Naive thymus-derived CD4-positive, alpha-beta T cell (primary cell): ENCODE measurements at places on chromosomes 5 and 9. TPM values are rescaled to one million over a fixed set of nuclear protein-coding genes. Genes with fewer than 3 reads are reported as not detected.

- no peak for DNase-seq
These were observed 735.6 kb upstream of the RIOK2 start for GRCh38 chr5:97918620-97919019.

- no peak for DNase-seq
These were observed 127.1 kb downstream of the DAB2IP start for GRCh38 chr9:121778252-121779225.

CD74 gene
- total RNA-seq, result 153 TPM

DNA sequence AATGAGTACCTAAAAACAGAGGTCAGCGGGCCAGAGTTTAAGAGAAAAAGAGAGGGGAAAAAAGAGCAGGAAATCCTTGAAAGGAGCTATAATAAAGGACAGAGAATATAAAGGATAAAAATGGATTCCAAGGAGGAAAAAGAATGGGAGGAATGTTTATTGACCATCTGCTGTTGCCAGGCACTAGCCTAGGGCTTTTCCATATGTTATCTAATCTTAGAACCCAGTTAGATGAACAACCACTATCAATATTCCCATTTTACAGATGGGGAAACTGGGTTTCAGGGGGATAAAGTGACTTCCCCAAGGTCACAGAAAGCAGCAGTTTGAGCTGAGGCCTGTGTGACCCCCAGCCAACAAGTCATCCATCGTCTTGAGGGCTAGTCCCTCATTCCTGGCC is 232.5 kb downstream of the NR3C1 start:
- no peak for DNase-seq

DNA sequence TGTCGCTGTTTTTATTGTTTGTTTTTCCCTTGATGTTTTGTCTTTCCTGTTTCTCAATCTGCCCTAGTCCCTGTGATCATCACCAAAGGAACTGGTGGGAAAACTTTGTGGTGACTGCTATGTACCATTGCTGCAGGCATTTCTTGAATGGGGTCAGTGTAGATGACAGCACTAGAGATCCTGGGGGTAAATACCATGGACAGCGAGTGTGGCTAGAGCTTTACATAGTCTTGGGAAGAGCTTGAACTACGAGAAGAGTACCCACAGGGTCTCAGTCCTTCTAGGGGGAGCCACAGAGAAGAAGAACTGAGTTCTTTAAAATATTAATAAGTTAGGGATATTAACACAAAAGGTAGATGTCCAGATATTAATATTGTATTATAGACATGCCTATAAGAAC is 138.8 kb downstream of the PAM start:
- no peak for DNase-seq
